ENCODE measurements at places on chromosomes 12 and 14. TPM values are rescaled to one million over a fixed set of nuclear protein-coding genes. Genes with fewer than 3 reads are reported as not detected.

DNA sequence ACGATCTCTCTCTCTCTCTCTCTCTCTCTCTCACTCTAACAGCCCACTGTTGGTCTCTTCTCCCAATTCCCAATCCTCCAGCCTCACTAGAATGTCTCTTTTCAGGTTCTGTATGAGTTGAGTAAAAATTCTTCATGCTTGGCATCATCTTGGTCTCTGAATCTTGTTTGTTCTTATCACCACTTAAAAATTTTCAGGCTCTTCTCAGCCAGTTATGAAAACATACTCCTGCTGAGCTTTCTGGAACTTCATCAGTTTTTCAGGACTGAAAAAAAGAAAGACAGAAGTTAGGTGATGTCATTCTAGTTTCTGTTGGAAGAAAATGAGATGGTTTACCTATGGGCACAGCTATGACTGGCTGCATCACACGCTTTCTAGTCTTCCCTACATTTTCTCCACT lies 11.5 kb upstream of the IL22 start:
- no peak for DNase-seq

DNA sequence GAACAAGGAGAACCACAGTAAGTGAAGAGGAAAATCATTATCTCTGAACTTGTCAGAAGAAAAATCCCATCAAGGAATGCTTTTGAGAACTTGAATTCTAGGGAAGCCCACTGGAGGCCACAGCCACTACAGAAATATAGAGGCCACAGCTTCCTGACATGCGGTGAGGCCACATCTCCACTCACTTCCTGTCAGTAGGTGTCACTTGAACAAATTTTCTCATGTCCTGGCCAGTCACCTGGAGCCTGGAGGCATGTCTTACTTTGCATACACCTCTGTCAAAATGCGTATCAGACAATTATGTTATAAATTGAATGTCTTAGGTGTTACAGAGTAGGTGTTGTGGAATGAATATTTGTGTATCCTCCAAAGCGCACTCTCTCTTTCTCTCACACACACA lies 370.3 kb downstream of the DAD1 start:
- DNase-seq = no peak

DNA sequence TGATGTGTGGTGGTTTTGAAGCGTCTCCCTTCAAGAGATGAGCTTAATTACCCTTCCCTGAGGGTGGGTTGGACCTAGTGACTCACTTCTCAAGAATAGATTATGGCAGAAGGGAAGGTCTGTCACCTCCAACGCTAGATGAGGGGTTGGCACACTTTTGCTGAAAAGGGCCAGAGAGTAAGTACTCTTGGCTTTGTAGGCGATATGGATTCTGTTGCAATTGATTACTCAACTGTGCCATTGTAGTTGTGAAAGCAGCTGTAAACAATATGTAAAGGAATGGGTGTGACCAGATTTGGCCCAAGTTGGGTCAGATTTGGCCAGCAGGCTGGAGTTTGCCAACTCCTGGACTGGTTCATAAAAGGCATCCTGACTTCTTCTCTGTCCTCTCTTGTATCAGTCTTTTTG lies 53.3 kb downstream of the SMIM41 start:
- peak; percentile 5 for DNase-seq

DNA sequence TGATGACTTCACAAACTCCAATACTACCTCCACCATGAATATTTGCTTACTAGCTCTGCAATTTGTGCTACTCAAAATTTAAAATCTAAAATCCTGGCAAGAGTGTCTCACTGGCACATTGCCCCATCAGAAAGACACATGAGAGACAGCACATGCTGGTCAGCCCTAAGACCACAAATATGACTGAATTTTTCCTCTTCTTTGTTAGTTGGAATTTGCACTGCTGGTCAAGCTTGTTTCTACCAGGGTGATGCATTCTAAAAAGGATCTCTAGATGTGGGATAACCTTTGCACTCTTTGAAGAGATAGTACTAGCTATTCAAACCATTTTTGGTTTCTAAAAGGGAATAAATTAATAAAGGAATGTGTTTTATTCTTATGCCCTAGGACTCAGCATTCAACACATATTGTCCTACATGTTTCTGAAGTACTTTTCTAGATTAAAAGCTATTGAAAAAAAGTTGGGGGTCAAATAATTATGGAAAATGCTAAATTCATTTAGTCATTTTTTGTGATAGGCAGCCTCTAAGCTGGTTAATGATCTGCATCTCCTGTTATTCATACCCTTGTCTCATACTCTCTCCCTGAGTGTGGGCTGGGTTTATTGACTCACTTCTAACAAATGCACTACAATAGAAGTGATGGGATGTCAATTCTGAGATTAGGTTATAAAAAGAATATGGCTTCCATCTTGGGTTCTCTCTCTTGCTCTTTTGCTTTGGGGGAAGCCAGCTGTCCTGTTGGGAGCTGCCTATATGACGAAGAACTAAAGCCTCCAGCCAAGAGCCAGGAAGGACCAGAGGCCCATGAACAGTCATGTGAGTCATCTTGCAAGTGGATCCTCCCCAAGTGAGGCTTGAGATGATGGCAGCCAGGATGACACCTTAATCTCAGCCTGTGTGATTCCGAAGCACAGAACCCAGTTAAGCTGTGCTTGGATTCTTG lies 211.5 kb upstream of the CRY1 start:
- DNase-seq = no peak

KLHL33 gene
- total RNA-seq = 1.9 TPM

GOLGA5 gene
- total RNA-seq = 31.9 TPM

Data from tongue (tissue), 3 donors.